Nucleus accumbens (tissue), 56 donors: ENCODE measurements at places on chromosomes 13 and 19.

DNA sequence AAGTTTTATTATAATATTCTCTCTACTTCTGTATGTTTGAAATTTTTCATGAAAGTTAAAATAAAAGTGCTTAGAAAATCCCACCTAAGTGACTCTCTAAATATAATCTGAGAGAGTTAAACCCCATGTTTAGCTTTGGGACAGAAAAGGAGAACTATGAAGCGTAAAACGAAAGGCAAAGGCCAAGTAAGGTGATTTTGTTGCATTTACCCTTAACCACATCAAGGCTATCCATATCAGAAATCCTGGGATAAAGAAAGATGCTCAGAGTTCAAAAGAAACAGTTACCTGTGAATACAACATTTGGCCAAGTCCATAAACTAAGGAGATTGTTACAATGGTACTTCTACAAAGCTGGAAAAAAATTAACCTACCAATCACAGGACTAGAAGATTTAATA, 31.3 kb downstream of the UBL3 start:
- no peak for DNase-seq

DNA sequence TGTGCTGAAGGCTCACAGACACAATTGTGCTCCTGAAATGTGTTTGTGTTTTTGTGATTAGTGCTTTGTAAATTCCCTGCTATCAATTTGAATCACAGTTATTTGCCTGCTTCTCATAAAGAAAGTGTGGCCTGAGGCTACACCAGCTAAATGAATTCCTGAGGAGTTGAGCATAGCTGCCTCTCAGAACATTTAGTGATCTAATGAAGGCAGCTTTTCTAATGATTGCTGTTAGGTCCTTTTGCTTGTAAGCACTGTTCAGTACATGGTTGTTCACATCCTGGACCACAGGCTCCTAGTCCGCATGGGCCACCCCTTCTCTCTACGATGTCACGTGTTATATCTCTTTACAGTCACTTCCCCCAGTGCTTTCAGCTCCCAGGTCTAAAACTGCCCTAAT, 238.2 kb downstream of the B3GLCT start:
- no peak for DNase-seq

DNA sequence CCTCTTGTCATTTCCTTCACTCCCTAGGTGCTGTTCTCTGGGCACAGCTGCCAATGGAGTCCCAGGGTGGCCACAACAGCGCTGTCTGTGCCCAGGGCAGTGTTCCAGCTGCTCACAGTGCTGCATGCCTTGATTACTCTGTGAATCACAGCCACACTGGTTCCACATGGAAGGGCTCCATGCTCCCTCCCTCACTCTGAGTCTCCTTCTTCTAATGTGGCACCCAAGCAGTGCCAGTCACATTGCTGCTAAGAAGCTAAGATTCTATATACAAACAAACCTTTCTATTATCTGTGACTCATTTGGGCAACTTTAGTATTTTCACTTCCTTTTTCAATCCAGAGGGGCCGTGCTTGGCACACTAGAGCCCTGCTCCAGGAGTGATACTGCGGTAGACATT, 248.7 kb downstream of the TDRD3 start:
- no peak for DNase-seq

GRCh38 chr13:45046445-45046844, 57.1 kb downstream of the GPALPP1 start:
- DNase-seq, result no peak

DNA sequence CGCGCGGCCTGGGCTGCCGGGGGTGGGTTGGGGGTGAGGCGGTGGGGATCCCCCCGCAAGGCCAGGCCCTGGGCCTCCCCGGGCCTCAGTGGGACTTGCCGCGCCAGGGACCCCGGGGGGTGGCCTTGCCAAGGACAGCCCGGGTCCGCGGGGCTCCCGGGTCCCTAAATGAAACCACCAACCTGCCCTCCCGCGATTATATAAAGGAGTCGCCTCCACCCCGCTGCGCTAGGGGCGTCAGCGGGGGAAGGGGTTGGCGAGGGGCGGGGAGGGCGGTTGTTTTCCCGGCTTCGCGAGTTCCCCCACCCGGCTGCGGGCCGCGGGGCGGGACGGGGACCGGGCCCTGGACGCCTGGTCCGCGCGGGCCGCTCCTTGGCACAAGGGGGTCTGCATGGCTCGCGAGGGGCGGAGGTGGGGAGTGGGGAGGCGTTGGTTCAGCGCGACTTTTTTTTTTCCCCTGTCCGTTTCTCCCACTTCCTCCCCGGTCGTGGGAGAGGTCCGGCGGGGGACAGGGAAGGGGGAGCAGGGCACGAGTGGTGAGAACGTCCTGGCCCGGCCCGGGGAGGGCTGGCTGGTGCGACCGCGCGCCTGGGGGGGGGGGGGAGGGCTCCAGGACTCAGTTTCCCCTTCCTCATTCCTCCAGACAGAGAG, 822 bp upstream of the ZBTB7A start:
- no peak for DNase-seq

- peak; percentile 68 for DNase-seq
These were observed 81.6 kb downstream of the DPF1 start for GRCh38 chr19:38142176-38143035.

- no peak for DNase-seq
These were observed 6.3 kb downstream of the PLIN3 start for GRCh38 chr19:4861147-4861546.

GRCh38 chr19:12656899-12657571, 9.5 kb downstream of the MAN2B1 start:
- DNase-seq, result no peak

DNA sequence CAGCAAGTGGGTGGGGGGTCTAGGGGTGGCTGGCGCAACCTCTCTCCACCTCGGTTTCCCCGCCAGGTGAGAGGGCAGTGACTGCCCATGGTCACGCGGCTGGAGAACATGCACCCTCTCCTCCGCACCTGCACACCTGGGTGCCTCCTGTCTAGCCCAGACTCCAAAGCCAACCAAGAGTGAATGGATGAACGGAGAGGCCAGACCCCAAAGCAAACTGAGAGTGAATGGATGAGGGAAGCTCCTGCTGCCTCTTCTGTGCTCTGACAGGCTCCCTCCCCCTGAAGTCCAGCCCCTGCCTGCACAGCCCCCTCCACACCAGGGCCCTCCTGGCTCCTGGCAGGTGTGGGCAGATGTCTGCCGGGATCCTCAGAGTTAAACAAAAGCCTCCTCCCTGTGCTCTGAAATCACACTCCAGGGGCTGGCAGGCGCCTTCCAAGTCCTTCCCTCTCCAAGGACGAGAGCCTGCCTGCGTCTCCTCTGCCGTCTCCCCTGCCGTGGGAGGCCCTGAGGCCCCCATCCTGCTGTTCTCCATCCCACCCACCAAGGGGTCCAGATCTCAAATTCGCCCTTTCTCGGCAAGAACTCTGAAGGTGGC, 2.2 kb downstream of the SBNO2 start:
- no peak for DNase-seq

DNA sequence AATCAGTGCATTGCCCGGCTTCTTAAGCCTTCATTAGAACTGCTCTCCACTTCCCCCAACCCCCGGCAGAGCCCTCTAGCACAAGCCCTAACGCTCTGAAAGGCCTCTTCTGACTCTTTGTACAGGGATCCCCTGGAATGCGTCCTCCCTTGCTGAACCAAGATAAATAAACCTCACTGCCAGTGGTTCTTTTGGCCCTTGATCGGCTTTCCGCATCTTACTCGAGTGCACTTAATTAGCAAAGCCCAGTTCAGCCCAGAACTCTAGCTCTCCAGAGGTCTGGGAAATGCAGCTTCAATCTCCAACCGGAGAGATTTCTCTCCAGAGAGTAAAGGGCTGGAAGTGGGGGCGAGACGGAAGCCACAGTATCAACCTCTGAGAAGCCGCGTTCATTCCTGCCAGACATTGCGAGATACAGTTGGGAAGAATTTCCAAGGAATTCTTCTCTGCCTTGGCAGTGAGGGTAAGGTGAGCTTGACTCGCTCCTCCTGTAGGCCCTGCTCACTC, 8.7 kb upstream of the ZNF444 start:
- DNase-seq, result no peak

DNA sequence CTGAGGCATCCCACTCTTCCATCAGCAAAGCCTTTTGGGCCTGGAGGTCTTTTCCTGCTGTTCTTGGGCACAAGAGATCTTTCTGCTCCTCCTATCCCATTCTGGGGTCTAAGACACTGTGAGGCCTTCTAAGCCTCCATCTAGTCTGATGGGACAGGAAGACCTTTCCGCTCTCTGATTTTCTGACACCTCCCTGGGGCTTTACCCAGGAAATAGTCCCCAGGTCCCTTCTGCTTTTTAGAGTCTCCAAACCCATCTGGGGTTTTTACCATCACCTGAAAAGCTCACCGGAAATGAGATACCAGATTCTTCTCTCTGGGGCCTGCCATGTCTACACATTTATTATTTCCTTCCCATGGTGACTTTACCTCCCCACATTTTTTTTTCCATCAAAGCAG, 21.1 kb downstream of the CLEC17A start:
- DNase-seq, result no peak

- DNase-seq, result no peak
These were observed 14.5 kb downstream of the IPO5 start for GRCh38 chr13:97967948-97968347.

GRCh38 chr13:43154156-43154651, 130.8 kb downstream of the DNAJC15 start:
- DNase-seq, result no peak

GRCh38 chr13:51999510-51999911, 11.7 kb downstream of the ATP7B start:
- no peak for DNase-seq

DNA sequence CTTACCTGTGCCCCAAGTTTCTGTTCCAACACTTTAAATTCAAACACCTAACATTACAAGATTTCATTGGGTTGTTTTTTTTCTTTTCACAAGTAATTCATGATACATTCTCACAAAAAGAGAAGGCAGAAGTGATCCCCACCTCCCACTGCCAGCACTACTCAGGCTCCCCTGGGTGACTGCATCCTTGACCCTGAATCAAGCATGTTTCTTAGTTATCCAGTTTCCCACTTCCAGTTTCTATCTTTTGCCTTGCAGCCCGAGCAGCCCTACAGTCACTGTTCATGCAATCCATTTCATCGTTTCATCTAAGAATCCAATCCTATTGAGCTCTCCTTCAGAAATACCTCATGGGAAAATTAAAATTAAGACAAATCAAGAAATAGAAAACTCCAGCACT, 61.4 kb downstream of the RNASEH2B start:
- no peak for DNase-seq

- DNase-seq, result no peak
These were observed 106.4 kb downstream of the ZNF429 start for GRCh38 chr19:21611659-21612402.

- DNase-seq, result no peak
These were observed 2.6 kb upstream of the CDC42EP5 start for GRCh38 chr19:54475706-54476105.

- DNase-seq, result no peak
These were observed 24.6 kb downstream of the DYRK1B start for GRCh38 chr19:39809368-39809767.

- no peak for DNase-seq
These were observed 457.6 kb upstream of the SLC10A2 start for GRCh38 chr13:103523858-103524257.

GRCh38 chr13:99909836-99910619, 61.5 kb downstream of the ZIC5 start:
- DNase-seq, result no peak

DNA sequence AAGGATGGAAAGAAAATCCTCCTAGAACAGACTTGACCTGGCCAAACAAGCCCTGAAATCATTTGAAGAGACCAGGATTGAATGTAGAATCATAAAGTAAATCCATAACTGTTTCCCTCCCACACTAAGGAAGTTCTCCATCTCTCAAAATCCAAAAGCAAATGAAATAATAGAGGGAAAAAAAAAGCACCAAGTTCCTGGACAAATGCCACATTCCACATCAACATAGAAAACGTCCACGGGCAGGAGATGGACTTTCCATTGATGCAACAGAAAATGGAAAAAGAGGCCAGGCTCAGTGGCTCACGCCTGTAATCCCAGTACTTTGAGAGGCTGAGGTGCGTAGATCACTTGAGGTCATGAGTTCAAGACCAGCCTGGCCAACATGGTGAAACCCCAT, 56.2 kb downstream of the INSR start:
- no peak for DNase-seq

GRCh38 chr19:11984986-11985385, 20.1 kb downstream of the ZNF763 start:
- DNase-seq, result no peak

- DNase-seq, result no peak
These were observed 40.5 kb upstream of the XPO4 start for GRCh38 chr13:20942938-20943559.

DNA sequence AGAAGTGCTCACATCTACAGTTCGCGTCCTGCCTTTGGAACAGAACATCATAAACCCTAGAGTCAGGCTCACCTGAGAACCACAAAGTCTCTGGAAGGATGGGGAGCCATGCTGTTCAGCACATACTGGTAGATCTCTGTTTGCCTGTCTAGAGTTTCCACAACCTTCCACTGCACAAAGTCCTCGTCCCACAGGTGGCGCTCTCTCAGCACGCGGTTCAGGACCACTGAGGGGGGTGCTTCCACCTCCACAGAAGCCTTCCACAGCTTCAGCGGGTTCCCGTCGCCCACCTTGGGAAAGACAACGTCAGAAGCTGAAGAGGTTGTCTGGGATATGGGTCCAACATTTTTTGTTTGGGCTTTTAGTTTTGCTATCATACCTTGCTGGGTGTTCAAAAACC, 93.6 kb downstream of the KL start:
- no peak for DNase-seq

DNA sequence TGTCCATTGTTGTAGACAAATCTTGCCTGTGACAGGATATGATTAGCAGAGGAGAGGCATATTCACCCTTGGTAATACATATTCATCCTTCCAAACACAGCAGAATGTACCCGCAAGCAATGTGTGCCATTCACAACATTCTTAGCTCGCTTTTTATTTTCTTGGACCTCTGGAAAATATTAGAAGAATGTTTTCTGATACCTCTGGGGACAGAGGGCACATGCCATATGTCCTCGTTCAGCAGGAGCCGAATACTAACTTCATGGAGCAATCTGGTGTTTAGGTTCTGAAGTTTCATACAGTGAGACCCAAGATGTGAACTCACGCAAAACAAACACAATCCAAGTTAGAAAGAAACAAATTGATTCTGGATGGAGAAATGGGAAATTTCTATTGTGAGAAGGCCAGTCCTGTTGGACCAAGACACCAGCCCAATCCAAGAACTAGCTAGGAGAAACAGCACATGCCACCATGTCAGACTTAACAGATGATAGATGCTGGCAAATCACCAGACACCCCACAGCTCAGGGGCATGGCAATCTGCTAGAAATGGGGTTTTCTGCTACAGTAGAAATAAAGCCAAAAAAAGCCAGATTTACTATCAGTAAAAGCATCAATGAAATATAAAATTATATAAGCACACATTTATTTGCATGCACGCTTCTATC, 297.4 kb downstream of the DCLK1 start:
- DNase-seq, result no peak
